ENCODE measurements at places on chromosomes 4 and X.

- no peak for DNase-seq
These were observed 15.6 kb upstream of the ADGRA3 start for GRCh38 chr4:22531311-22532019.

- DNase-seq, result no peak
These were observed 43.3 kb upstream of the STAG2 start for GRCh38 chrX:123918106-123918721.

DNA sequence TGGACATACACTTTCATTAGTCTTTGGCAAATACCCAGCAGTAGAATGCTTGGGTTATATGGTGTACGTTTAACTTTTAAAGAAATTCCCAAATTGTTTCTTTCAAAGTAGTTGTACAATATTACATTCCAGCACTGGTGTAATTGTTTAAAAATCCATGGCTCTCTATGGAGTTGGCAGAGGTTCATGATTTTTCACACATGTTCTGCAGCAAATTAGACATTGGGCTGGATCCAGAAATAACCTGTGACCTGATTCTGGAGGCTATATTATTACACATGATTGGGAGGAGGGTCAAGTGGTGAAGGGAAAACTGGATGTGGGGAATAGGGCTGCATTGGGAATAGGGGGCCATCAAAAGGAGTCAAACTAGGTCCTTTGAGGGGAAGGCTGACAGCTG is 41.9 kb downstream of the MAMLD1 start:
- DNase-seq, result no peak

- DNase-seq, result no peak
These were observed 32.2 kb upstream of the NDST4 start for GRCh38 chr4:115145393-115146160.

DNA sequence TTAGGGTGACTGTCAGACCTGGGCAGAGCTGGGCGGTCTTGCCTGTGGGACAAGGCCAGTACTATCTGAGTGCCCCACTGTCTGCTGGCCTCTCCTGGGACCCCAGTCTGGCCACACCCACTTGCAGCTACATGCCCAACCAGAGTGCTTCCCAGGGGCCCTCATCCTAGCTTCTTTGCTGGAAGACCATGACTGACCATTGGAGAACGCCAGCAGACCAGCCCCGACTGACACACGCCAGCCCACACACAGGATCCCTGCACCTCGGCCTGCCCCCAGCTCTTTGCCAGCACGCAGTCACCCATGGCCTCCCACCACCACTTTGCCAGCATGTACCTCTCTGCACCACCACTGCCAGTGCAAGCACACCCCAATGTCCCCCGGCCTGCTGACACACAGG is 585.7 kb downstream of the ZNF674 start:
- no peak for DNase-seq

GRCh38 chr4:87851953-87852352 is 19.2 kb downstream of the MEPE start:
- DNase-seq, result no peak

DNA sequence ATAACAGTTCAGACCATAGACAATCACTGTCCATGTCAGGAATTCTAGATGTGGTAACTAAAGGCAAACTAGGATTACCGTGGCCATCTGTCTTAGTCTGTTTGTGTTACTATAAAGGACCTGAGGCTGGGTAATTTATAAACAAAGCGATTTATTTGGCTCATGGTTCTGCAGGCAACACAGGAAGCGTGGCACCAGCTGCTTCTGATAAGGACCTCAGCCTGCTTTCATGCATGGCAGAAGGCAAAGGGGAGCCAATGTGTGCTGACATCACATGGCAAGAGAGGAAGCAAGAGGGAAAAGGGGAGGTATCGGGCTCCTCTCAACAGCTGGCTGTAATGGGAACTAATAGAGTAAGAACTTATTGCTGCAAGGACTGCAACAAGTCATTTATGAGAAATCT is 376.7 kb downstream of the GPM6A start:
- no peak for DNase-seq

DNA sequence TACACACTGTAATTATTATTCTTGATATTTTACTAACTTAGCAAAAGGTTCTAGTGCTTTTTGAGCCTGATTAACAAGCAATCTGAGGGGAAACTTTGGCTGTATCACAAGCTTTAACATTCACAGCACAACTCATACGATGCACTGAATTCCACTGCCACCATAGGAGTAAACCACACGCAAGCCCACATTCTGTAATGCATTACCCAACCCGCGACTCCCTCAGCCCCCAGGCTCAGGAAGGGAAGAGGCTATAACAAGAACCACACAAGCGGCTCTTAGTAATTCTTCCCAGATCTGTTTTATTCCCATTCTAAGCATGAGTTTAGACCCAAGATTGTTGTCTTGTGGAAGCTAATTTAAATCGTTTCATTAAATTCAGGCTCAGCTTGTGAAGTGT is 138.5 kb upstream of the TBL1X start:
- DNase-seq, result no peak

- no peak for DNase-seq
These were observed 117.7 kb upstream of the PNPLA4 start for GRCh38 chrX:8044947-8045346.

- no peak for DNase-seq
These were observed 44.6 kb downstream of the FGFBP1 start for GRCh38 chr4:15893962-15894361.

DNA sequence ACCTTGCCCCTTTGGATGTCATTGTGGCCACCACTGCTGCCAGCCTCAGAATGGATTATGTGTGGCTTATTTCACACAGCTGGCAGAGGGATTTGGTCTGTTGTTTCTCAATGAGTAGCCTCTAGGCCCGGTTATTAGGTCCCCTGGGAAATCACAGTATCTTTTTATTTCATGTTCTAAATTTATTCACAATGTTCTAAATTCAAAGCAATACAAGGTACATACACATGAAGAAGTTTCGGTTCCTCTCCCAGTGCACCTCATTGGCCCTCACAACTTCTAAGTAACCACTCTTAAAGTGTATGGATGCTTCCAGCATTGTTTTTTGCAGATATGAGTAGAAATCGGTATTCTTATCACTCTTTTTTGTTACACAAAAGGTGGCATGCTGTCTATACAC is 262.7 kb downstream of the RCHY1 start:
- DNase-seq, result no peak

GRCh38 chr4:79652232-79652631 is 244.2 kb upstream of the GK2 start:
- no peak for DNase-seq

GRCh38 chr4:125358453-125358852 is 43.7 kb downstream of the FAT4 start:
- DNase-seq, result no peak

DNA sequence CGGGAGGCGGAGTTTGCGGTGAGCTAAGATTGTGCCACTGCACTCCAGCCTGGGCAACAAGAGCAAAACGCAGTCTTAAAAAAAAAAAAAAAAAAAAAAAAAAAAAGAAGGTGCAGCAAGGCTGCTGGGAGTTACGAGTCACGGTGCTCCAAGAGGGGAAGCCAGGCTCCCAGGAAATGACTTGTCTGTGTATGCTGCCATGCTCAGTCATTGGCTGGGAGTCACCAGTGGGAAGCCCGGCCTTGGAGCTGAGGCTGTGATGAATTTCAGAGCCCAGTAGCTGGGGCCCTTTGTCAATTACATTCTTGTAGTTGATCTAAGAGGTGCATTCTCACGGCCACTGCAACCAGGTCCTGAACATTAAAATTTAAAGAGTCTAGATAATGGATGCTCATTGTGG is 1105.1 kb upstream of the TENM3 start:
- no peak for DNase-seq

DNA sequence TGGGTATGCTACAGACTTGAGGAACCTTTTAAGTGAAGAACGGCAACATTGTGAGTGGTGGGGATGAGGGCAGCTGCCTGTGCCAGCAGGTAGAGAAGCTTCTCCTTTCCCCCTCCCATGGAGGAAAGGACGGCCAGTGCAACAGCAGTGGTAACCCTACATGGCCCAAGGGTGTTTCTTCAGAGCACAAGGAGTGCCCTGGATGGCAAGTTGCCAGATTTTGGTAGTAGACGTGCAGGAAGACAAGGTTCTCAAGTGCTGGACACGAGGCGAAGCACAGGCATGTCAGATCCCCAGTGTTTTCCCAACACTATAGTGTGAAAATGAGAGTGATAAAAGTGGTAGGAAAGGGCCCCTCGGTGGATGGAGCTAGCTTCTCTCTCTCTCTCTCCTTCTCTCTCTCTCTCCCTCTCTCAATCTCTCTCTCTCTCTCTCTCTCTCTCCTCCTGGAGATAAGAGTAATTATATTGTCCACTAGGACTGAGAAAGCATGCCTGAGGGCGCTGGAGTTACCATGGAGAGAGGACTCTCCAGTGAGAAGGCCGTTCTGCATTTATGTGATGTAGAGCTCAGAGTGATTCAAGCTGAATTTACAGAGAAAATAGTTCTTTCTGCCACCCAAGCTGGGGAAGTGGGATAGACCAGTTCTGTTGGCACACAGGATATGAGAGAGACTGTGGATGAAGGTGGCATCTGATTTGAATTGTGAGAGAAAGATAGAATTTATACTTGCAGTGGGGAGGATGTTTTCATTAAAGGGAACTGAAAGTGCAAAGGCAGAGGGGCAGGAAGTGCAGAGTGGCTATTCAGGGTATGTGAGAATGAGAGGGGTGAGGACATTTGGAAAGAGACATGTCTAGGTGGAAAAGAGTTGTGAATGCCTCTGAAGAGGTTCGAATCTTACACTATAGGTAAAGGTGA is 25.7 kb upstream of the TRPC3 start:
- DNase-seq, result no peak

GRCh38 chr4:94354474-94354896 is 11.8 kb upstream of the HPGDS start:
- DNase-seq, result no peak

DNA sequence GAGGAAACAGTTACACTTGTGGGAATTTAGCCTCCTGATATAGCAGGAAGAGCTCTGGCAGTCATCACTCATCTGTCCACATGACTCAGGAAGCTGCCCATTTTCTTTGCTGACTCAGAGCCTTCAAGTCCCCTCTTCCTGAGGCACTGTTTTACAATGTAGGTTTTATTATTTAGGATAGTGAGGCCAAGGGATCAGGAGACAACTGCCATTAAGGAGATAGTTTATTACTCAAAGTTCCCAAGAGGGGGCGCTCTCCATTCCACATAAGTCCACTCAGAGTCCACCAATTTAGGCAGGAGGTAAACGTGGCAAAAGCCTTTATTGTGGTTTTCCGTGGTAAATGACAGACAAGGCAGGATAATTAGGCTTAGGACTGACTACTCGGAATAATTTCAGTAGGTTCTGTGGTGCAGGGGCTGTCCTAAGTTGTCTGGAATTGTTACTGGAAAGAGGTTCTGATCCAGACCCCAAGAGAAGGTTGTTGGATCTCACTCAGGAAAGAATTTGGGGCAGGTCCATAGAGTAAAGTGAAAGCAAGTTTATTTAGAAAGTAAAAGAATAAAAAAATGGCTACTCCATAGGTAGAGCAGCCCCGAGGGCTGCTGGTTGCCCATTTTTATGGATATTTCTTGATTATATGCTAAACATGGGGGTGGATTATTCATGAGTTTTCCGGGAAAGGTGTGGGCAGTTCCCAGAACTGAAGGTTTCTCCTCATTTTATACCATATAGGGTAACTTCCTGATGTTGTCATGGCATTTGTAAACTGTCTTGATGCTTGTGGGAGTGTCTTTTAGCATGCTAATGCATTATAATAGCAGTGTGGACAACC is 96.0 kb upstream of the RAB40AL start:
- DNase-seq, result no peak

GRCh38 chr4:174828845-174829701 is at the start of gene GLRA3:
Gene GLRA3, minus strand, starts transcription at chr4:174829247. Its CDS starts 436 bp downstream, at chr4:174828811.
- DNase-seq, result no peak

GRCh38 chr4:46441136-46441859 is 51.4 kb upstream of the GABRA2 start:
- DNase-seq, result no peak

- no peak for DNase-seq
These were observed 29.2 kb downstream of the P2RY8 start for GRCh38 chrX:1507511-1508463.

DNA sequence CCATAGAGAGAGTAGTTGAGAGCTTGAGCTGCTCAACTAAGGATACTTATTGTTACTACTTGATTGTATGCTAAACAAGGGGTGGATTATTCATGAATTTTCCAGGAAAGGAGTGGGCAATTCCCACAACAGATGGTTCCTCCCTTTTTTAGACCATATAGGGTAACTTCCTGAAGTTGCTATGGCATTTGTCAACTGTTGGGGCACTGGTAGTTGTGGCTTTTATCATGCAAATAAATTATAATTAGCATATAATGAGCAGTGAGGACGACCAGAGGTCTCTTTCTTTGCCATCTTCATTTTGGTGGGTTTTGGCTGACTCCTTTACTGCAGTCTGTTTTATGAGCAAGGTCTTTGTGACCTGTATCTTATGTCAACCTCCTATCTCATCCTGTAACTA is 1403.5 kb upstream of the PABPC4L start:
- no peak for DNase-seq

GRCh38 chrX:87873347-87873941 is 355.8 kb downstream of the KLHL4 start:
- no peak for DNase-seq

DNA sequence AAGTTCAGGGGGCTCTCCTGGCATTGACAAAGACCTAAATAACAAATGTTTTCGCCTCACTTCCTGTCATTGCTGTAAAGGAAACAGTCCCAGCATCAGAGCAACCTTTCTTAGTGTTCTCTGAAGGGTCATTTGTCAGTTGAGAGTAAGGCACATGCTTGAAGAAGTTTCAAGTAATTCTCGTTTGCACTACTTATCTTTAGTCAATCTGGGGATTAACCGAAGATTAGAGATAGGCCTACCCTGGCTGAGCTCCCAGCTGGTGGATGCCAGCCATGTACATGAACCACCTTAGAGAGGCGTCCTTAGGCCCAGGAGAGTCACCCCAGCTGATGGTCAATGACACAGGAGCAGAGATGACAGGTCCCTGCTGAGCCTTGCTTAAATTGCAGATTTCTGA is 189.9 kb upstream of the PGRMC2 start:
- no peak for DNase-seq

Data from stimulated activated CD4-positive, alpha-beta T cell treated with anti-CD3 and anti-CD28 coated beads, Interleukin-4, amount 100 ng/mL, for 48 hours (primary cell).